ENCODE measurements at places on chromosomes 1 and 21. TPM values are rescaled to one million over a fixed set of nuclear protein-coding genes. Genes with fewer than 3 reads are reported as not detected.

TIE1 gene
- 15.7 TPM for total RNA-seq

NOS1AP gene
- 16.6 TPM for total RNA-seq

PRAMEF25 gene
- not detected for total RNA-seq

HUNK gene
- 13.1 TPM for total RNA-seq

KCND3 gene
- 17.5 TPM for total RNA-seq

MLLT11 gene
- total RNA-seq, result 72.9 TPM

CEP85 gene
- 19.4 TPM for total RNA-seq

PIK3CD gene
- 12.5 TPM for total RNA-seq

SPRR2G gene
- not detected for total RNA-seq

SETSIP gene
- not detected for total RNA-seq

BLACAT1 gene
- total RNA-seq, result 4.7 TPM

HTR6 gene
- total RNA-seq, result 0.31 TPM

MMP23B gene
- total RNA-seq, result 0.63 TPM

IL6R gene
- 2.2 TPM for total RNA-seq

TFF1 gene
- not detected for total RNA-seq

TDRD5 gene
- 1.9 TPM for total RNA-seq

OVAAL gene
- not detected for total RNA-seq

PDPN gene
- 7.8 TPM for total RNA-seq

KIAA0040 gene
- total RNA-seq, result 1.3 TPM

SIM2 gene
- total RNA-seq, result not detected

NFIA gene
- 84.5 TPM for total RNA-seq

NME7 gene
- 46.0 TPM for total RNA-seq

FCGR3A gene
- total RNA-seq, result 4.1 TPM

FAM72A gene
- total RNA-seq, result 3.8 TPM

HMCN1 gene
- total RNA-seq, result 3.4 TPM

OPTC gene
- total RNA-seq, result not detected

FCRL4 gene
- not detected for total RNA-seq

MYOG gene
- total RNA-seq, result not detected

FCRL2 gene
- total RNA-seq, result not detected

DMBX1 gene
- total RNA-seq, result not detected

METTL25B gene
- total RNA-seq, result 11.6 TPM

CELA3A gene
- not detected for total RNA-seq

RUNX1 gene
- total RNA-seq, result 1.3 TPM

IPP gene
- 11.6 TPM for total RNA-seq

SPAG17 gene
- 3.1 TPM for total RNA-seq

PRRX1 gene
- 2.2 TPM for total RNA-seq

CD5L gene
- total RNA-seq, result not detected
